ENCODE measurements at places on chromosomes 5 and 9. TPM values are rescaled to one million over a fixed set of nuclear protein-coding genes. Genes with fewer than 3 reads are reported as not detected.
A peak's percentile ranks its signal among the peaks of the same experiment; 100 is the strongest.

DNA sequence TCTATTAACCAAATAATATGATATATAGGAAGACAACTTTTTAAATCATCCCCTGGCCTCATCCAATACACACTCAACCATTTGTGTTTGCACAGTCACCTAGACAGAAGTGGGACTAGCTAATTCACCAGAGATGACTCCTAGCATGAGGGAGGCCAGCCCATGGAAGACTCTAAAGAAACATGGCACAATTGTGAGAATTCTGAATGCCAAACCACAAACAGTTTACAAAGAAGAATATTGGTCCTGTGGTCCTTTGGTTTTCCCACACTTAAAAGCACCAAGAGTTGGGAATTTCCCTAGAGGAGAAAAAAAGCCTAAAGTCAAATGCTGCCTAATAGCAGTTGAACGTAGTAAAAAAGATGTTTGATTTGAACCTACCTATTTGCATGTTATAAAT lies 609.9 kb downstream of the ACTL7B start:
- H3K27ac ChIP-seq = no peak overlapping the region
- no peaks in the 10 kb centered on the region for H3K36me3 ChIP-seq
- H3K4me1 ChIP-seq = no peaks in the 10 kb centered on the region
- H3K4me3 ChIP-seq = no peak overlapping the region
- DNase-seq = no peak

DNA sequence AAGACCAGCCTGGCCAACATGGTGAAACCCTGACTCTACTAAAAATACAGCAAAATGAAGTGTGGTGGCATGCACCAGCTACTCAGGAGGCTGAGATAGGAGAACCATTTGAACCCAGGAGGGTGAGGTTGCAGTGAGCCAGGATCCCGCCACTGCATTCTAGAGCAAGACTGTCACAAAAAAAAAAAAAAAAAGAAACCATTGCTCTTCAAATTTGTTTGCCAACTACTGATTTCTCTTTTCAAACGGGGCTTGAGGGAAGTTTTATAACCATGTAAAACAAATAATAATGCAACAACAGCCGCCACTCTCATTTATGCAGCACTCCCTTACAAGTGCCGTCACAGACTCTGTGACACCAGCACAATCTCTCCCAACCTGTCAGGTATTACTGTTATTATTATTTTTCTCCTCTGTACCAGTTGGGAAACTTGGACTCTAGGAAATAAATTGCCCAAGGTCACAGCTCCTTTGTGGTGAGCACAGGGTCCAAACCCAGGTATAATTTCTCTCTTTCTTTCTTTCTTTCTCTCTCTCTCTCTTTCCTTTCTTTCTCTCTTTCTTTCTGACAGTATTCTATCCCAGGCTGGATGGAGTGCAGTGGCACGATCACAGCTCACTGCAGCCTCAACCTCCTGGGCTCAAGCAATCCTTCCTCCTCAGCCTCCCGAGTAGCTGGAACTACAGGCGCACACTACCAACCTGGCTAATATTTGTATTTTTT lies 25.4 kb downstream of the SERINC5 start:
- no peaks in the 10 kb centered on the region for H3K27me3 ChIP-seq
- H3K36me3 ChIP-seq = no peaks in the 10 kb centered on the region
- H3K4me1 ChIP-seq = peaks cover 24% of the 10 kb centered on the region
- peak overlapping the region; percentile 97 for H3K27ac ChIP-seq

THOC3 gene
- total RNA-seq = 22.1 TPM

- no peak overlapping the region for H3K27ac ChIP-seq
- H3K36me3 ChIP-seq = peaks cover 28% of the 10 kb centered on the region
- no peak overlapping the region for H3K4me3 ChIP-seq
- peak; percentile 90 for DNase-seq
- H3K27me3 ChIP-seq = no peaks in the 10 kb centered on the region
Observed at GRCh38 chr5:176528301-176528700, 8.9 kb downstream of the RNF44 start.

F2RL2 gene
- 1.5 TPM for total RNA-seq

- peaks cover 12% of the 10 kb centered on the region for H3K4me1 ChIP-seq
- peak overlapping the region; percentile 76 for H3K27ac ChIP-seq
- H3K4me3 ChIP-seq = no peak overlapping the region
- peak; percentile 98 for DNase-seq
- H3K27me3 ChIP-seq = no peaks in the 10 kb centered on the region
- no peaks in the 10 kb centered on the region for H3K36me3 ChIP-seq
Observed at GRCh38 chr9:133845440-133845839, 107.3 kb upstream of the SARDH start.

- no peak overlapping the region for H3K27ac ChIP-seq
- no peaks in the 10 kb centered on the region for H3K27me3 ChIP-seq
- no peaks in the 10 kb centered on the region for H3K36me3 ChIP-seq
Observed at GRCh38 chr9:78630966-78631365, 334.0 kb downstream of the PSAT1 start.

- H3K27ac ChIP-seq = no peak overlapping the region
- peaks cover 27% of the 10 kb centered on the region for H3K27me3 ChIP-seq
- peak; percentile 68 for DNase-seq
- H3K4me3 ChIP-seq = peak overlapping the region; percentile 48
- H3K4me1 ChIP-seq = no peaks in the 10 kb centered on the region
Observed at GRCh38 chr5:161547738-161548486, 1.4 kb upstream of the GABRB2 start.

Data from osteoblast (primary cell).